Activated gamma-delta T cell treated with anti-CD3 and anti-CD28 coated beads, Interleukin-2, amount 50 U/mL, for 16 hours (primary cell): ENCODE measurements at places on chromosomes 16 and 17.

GRCh38 chr17:68248199-68248825 lies 469 bp downstream of the AMZ2 start:
- DNase-seq: no peak

GRCh38 chr16:55498101-55498500 lies 10.8 kb upstream of the LPCAT2 start:
- DNase-seq: no peak

DNA sequence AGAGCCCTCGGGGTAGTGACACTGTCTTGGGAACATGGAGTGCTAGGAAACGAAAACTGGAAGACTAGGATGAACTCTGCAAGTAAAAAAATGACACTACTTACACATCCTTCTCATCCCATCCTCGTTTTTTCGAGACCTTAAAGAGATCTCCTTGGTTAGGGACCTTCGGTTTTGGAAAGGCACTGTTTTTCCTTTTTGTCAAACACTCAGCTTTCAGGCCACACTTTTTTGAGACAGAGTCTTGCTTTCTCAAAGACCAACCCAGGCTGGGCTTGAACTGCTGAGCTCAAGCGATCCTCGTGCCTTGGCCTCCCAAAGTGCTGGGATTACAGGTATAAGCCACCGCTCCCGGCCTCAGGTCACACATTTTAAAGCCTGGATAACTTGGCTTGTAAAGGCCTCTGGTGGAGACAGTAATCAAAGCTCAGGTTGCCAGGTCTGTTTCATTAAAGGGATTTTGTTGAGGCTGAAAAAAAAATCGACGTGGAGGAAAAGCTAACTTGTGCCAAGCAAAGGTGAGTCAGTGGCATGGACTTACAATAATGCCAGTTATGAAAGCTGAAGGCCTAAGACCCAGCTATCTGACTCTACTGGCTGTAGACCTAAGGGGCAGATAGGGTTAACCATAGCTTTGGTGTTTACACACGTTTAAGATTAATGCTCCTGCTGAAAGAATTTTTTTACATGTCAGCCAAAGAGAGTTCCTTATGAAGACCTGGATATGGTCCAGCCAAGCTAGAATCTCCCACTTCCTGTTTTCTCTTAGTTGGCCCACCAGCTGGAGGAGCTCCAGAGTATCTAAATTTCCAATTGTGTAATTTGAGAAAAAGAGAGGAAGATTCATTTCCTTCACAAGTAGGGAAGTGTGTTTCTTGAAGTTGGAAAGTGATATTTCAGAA lies 823 bp downstream of the NBR1 start:
- no peak for DNase-seq

GRCh38 chr16:26365161-26365940 lies 673.6 kb downstream of the HS3ST4 start:
- DNase-seq: no peak

- no peak for DNase-seq
These were observed 103.9 kb upstream of the SEC14L1 start for GRCh38 chr17:77036841-77037381.

- no peak for DNase-seq
These were observed 55.0 kb upstream of the METRNL start for GRCh38 chr17:83024218-83024971.

DNA sequence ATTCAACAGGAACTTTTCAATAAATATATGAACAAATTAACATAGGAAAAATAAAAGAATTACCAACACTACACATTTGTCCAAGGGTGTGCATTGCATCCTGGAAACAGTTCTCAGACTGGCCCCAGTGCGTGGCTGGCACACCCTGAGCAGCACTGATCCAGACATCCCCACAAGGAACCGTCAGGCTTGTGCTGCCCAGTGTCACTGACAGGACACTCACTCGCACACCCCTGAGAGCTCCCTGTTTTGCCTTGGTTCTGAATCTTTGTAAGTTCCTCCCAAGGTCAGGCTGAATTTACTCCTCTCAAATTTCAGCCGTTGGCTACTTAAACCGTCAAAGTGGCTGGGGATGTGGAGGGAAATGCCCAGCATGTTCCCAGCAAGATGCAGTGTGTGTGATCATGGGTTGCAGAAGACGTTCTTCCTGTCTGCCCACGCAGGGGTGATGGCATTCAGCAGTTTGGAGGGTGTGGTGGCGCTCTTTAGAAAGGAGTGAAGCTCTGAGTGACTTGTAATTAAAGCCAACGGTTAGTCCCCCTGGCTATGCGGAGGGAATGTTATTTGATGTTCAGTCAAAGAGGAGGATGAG lies 1.7 kb downstream of the MT2A start:
- DNase-seq: peak; percentile 45

DNA sequence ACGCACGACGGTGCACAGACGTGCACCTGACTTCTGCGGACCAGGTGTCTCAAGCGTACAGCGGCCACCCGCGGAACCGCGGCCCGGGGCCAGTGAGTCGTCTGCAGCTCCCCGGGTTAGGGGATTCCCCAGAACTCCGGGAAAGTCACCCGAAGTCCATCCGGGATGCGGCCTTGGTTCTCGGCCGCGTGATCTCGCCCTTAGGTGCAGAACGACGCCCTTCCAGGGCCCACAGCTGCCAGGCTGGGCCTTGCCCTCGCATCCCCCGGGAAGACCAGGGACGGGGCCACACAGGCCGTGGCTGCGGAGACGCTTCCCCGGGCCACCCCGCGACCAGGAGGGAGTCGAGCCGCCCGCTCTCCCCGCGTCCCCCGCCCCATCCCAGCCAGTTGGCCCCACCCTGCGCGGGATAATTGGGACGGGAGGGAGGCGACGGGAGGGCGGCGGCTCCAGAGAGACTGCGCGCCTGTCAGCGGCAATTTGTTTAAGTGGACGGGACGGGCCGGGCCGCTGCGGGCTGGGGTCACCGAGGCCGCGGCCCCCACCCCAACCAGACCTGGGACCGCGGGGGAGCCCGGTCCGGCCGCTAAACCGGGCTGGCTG lies 3.6 kb upstream of the TBX2 start:
- DNase-seq: no peak

- DNase-seq: no peak
These were observed 288.7 kb downstream of the SOX9 start for GRCh38 chr17:72409405-72410002.

- no peak for DNase-seq
These were observed 140.8 kb downstream of the HAPSTR1 start for GRCh38 chr16:9232102-9232770.

GRCh38 chr17:13435230-13435629 lies 166.5 kb downstream of the HS3ST3A1 start:
- no peak for DNase-seq

DNA sequence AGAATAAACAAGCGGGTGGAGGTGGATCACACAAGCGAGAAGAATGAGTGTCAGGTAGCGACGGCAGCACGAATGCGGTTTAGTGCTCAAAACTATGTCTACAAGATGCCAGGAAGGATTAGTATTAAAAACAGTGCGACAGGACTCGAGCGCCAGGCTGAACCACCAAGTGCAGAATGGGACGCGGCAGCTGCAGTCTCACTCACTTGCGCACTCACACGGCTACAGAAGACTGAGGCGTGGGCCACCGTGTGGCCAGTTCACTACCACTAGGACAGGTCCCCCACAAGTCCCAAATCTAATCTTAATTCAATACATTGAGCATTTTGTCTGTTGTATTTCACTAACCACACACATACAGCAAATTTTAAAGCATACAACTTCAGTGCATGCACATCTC lies 35.7 kb upstream of the TRAP1 start:
- no peak for DNase-seq
